ENCODE measurements at places on chromosomes 16 and 17. TPM values are rescaled to one million over a fixed set of nuclear protein-coding genes. Genes with fewer than 3 reads are reported as not detected.

The CPNE7 gene
- not detected for total RNA-seq

The HOXB13 gene
- total RNA-seq: not detected

The SLC6A2 gene
- total RNA-seq: 1.1 TPM

The KRT16 gene
- 0.85 TPM for total RNA-seq

The IL17C gene
- total RNA-seq: not detected

The MAP2K4 gene
- total RNA-seq: 48.0 TPM

The NUBP2 gene
- total RNA-seq: 28.0 TPM

The GJD3 gene
- not detected for total RNA-seq

The PTX4 gene
- not detected for total RNA-seq

The TBC1D3H gene
- total RNA-seq: not detected

The TP53TG3 gene
- total RNA-seq: not detected

The NSRP1 gene
- total RNA-seq: 53.4 TPM

- DNase-seq: no peak
Observed at GRCh38 chr16:78060295-78060694, 37.9 kb downstream of the CLEC3A start.

DNA sequence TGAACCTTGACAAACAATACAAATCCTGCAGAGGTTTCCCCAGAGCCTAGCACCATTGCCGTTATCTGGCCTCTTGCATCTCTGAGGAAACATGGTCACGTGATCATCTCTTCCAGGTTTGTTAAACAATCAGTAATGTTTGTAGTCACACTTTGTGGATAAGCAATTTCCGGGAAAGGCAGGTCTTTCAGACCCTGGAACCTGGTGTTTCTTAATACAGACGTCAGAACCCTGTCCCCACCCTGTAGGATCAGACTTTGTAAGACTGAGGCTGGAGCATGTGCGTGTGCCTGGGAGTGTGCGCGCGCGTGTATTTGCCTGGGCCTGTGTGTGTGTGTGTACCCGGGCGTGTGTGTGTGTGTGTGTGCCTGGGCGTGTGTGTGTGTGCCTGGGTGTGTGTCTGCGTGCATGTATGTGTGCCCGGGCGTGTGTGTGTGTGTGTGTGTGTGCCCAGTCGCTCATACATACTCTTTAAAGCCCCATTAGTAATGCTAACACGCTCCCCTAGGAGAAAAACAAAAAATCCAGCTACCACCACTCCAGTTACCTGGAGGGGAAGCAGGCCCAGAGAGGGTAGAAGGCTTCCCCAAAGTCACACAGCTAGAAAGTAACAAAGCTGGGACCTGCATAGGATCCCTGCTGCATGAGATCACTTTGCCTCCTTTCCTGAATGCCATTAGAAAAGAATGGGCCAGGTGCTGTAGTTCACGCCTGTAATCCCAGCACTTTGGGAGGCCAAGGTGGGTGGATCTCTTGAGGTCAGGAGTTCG, 5.3 kb downstream of the CTNS start:
- DNase-seq: no peak

- no peak for DNase-seq
Observed at GRCh38 chr17:46121841-46122485, 71.3 kb downstream of the KANSL1 start.

- no peak for DNase-seq
Observed at GRCh38 chr17:5022171-5022711, 13.0 kb downstream of the SLC52A1 start.

DNA sequence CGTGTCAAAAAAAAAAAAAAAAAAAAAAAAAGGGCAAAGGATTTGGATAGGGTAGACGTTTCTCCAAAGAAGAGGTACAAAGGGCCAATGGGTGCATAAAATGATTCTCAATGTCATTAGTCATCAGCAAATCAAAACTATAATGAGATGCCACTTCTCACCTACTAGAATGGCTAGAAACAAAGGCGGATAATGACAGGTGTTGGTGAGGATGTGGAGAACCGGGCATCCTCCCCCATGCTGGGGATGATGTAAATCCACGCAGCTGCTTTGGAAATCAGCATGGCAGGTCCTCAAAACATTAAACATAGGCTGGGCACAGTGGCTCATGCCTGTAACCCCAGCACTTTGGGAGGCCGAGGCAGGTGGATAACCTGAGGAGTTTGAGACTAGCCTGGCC, 9.4 kb downstream of the ITGAX start:
- no peak for DNase-seq

DNA sequence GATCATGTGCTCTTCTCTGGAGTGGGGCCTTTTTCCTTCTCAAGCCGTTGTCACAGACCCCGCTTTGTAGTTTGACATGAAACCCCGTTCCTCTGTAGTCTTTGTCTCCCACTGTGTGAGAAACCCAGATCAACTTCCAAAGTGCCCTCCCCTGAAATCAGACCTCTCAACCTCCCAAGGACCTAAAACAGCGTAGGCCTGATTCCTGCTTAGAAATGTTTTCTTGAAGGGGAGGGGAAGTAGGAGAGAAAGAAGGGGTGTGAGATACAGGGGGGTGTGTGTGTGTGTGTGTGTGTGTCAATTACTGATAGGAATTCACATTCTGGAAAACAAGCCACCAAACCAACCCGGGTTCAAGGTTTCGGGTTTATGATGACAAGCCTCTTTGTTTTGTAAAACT, 1.4 kb downstream of the UBE2O start:
- no peak for DNase-seq

DNA sequence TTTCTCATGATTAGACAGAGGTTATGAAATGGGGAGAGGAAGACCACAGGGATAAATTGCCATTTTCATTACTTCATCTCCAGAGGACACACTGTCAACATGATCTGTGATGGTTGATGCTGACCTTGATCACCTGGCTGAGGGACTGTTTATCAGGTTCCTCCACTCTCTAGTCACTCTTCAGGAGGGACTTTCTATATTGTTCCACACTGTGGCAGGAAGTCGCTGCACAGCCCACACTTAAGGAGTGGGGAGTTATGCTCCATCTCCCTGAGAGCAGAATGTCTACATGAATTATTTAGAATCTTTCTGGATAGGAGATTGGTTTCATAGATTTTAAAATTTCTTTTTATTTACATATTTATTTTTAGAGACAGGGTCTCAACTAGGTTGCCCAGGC, 46.7 kb downstream of the CYB5B start:
- no peak for DNase-seq

GRCh38 chr16:17940584-17941364, 395.8 kb downstream of the NPIPA8 start:
- no peak for DNase-seq

DNA sequence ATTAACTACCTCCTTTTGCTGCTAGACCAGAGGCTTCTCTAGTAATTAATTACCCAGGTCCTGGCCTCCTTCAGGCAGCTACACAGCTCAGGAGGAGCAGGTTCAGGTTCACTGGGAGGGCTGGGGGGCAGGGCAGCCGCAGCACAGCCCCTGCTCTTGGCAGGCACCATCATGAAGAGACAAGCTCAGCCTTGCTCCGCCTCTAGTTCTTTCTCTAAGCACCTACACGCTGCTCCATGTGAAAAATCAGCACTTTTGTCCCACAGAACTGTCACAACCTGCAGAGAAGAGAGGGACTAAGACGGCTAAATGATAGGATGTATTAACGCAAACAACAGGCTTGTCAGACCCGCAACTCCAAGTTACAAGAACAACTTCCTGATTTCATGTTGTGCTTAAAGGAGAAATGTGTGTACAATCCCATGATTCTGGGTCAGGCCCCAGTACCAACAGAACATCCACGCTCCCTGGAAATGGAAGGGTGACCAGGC, 53.4 kb downstream of the GRB2 start:
- no peak for DNase-seq

DNA sequence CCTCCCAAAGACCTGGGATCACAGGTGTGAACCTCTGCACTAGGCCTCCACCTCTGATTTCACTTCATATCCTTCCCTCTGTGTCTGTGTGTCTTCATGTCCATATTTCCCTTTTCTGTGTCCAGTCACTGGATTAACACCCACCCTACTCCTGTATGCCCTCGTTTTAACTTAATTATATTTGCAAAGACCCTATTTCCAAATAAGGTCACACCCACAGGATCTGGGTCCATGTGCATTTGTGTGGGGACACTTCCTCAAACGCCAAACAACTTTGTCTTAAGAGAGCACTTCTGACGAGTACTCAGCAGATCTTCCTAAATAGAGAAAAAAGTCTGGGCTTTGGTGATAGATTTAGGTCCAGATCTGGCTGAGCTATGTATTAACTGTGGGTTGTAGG, 56.3 kb downstream of the MPHOSPH6 start:
- no peak for DNase-seq

DNA sequence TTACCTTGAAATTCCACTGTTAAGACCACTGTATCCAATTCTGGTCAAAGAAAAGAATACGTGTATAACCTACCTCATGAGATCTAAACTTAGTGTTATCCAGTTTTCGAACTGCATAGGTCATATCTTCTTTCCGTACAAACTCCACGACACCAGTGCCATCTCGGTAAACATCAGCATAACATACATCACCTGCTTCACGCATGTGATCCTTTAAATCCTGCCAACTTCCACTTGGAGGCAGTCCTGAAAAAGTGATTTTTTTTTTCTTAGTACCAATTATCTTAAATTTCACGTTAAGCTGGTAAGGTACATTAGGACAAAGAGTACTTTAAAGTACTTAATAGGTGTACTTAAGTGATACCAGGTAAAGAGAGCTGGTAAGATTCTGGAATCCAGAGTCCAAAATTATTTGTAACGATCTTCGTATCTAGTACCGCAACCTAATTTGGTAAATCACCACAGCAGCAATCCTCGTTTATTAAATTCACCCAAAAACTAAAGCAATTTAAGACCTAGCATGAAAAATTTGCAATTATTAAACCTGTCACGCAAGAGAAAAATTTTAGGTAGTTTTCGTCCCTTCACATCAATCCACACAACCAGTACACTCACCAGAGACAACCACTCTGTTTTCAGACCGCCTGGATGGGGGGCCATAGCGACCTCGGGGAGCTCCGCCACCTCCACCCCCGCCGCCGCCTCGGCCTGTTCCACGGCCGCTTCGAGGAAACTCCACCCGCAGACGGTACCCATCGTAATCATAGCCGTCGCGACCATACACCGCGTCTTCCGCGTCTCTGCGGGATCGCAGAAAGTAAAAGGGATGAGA, 1.1 kb downstream of the SRSF1 start:
- no peak for DNase-seq

GRCh38 chr17:42660692-42661345, 1.7 kb downstream of the TUBG2 start:
- DNase-seq: no peak

GRCh38 chr17:11628374-11628773, 30.1 kb downstream of the DNAH9 start:
- no peak for DNase-seq

DNA sequence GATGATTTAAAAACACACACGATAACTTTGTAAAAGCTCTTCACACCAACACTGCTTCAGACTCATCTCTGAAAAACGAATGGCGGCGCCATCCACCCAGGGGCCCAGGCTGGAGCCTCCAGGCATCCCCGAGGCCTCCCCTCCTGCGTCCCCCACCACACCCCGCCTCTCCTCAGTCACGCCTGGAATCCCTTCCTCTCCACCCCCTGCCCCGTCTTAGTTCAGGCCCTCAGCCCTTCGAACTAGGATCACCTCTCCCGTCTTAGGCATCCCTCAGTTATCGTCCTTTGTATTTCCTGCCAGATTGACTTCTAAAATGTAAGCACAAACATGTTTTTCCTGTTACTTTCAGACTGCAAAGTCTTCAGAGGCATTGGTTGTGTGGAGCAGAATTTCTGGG, 58.3 kb downstream of the NDEL1 start:
- no peak for DNase-seq

DNA sequence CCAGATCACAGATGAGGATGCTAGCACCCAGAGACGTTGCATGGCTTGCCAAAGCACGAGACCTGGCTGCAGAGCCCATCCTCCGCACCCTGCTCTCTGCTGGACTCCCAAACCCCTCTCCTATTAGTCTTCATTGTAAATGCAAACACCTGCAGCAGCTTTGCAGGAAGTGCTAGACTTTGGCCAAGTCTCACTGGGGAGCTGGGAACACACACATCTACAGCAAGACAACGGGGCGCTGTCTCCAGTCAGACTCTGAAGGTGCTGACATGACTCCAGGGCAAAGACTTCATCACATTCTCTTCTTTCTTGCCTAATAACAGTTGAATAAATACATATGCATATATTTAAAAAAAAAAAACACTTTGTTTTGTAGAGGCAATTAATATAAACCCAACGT, 43.8 kb downstream of the CYTH1 start:
- no peak for DNase-seq

- no peak for DNase-seq
Observed at GRCh38 chr17:12310811-12311210, 290.1 kb downstream of the MAP2K4 start.

- no peak for DNase-seq
Observed at GRCh38 chr16:22973522-22973921, 159.6 kb downstream of the HS3ST2 start.

- DNase-seq: no peak
Observed at GRCh38 chr16:7601100-7601499, 268.5 kb downstream of the RBFOX1 start.

DNA sequence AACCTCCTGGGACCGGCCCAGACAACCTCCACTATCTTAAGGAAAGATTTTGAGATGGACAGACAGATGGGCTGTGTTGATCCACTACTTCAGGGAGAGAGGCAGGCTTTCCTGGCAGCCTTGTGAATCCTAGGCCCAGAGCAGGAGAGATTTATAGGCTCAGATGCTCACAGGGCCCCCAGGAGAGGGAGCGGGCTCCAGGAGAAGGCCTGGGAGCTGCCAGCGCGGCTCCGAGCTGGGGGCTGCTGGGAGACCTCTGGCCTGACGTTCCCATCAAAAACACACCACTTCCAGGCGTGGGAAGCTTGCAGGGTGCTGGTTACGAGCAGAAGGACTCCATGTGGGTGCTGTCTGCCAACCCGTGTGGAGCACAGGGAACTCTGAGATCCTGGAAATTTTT, 53.2 kb downstream of the MYH11 start:
- no peak for DNase-seq

DNA sequence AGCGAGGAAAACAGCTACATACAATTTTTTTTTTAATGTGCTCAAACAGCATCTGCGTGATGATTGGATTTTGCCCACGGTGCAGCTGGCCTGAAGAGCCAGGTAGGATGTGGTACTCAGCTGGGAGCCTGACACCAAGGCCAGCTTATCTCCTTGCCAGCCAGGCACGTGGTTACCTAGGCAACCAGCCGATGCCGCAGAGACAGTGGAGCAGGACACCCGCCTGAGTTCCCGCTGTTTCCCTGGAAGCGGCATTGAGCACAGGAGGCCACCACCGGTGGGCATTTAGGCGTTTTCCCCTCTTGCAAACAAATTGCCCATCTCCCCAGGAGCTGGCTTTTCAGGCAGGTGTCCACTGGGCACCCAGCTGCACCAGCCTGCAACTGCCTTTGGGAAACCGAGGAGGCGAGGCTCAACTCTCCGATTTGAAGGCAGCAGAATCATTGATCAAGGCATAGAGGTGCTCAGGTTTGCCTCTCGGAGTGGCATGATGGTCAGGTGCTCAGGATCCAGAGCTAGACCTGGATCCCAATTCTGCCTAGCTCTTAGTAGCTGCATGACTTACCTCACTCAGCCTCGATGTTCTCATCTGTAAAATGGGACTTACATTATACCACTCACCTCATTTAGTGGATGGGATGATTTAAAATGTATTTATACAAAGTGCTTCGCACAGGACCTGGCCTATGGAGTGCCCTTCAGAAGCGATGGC, 137.5 kb upstream of the PLCG2 start:
- no peak for DNase-seq

GRCh38 chr16:9596788-9597187, 505.3 kb downstream of the HAPSTR1 start:
- no peak for DNase-seq

GRCh38 chr16:8519643-8520042, 70.7 kb downstream of the TMEM114 start:
- no peak for DNase-seq

All from sciatic nerve (tissue), 2 donors.